ENCODE measurements at places on chromosomes 2 and 18.

DNA sequence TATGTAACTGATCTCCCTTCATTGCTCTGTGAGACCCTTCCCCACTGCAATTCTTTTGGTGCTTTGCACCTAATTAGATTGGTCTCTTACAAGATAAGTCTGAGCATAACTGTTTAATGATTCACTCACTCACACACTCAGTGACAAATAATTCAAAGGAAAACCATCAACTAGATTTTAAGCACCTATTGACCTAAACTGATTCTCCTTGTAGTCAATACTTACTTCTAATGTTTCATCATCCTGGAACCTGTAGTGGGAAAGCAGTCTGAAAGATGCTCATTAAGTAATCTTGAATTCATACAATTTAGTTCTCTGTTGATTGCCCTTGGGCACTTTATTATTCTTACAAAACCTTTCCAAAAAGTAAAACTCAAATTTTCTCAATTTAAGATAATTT is 74.3 kb upstream of the COL5A2 start:
- H3K36me3 ChIP-seq: no peaks in the 10 kb centered on the region
- DNase-seq: no peak
- H3K27ac ChIP-seq: no peak overlapping the region
- no peaks in the 10 kb centered on the region for H3K27me3 ChIP-seq
- no peak overlapping the region for H3K4me3 ChIP-seq
- no peaks in the 10 kb centered on the region for H3K4me1 ChIP-seq

GRCh38 chr2:12341920-12342319 is 374.8 kb upstream of the TRIB2 start:
- peak; percentile 5 for DNase-seq
- no peak overlapping the region for H3K4me3 ChIP-seq
- H3K27me3 ChIP-seq: no peaks in the 10 kb centered on the region
- no peak overlapping the region for H3K27ac ChIP-seq

DNA sequence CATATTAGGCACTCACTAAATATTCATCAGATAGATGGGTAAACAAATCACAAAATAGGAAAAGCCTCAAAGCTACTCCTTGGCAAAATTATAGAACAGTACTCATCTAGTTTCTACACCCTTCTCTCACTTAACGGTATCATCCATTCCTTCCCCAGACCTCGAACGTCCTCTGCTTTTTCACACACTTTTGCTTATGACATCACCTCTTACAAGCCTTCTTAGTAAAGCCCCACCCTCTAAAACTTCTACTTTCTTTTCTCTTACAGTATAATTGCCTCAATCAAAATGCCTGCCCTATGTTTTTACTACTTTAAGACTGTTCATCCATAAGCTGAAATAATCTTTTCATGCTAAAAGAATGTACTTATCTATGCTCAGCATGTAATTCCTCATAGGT is 8.1 kb downstream of the CHN1 start:
- no peaks in the 10 kb centered on the region for H3K36me3 ChIP-seq
- H3K27ac ChIP-seq: no peak overlapping the region
- H3K4me1 ChIP-seq: no peaks in the 10 kb centered on the region
- DNase-seq: no peak
- H3K4me3 ChIP-seq: no peak overlapping the region
- peaks cover 11% of the 10 kb centered on the region for H3K27me3 ChIP-seq

DNA sequence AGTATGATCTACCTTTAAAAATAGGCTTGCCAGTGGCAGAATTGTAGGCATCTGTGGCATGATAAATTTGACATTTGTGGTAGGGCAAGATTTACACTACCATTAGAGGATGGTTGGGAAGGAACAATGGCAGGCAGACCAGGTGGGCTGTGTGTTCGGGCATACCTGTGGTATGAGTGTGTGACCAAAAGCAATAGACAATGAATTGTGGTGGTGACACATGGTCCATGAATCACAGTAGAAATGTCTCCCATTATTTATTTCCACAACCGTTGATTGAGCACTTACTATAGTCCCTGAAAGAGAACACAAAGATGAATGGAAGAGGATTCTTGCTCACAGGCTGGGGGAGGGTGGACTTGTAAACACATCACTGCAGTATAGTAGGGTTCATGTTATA is 29.9 kb upstream of the RUFY4 start:
- H3K4me3 ChIP-seq: no peak overlapping the region
- H3K27ac ChIP-seq: no peak overlapping the region
- H3K27me3 ChIP-seq: peaks cover 10% of the 10 kb centered on the region
- H3K4me1 ChIP-seq: no peaks in the 10 kb centered on the region
- no peaks in the 10 kb centered on the region for H3K36me3 ChIP-seq

DNA sequence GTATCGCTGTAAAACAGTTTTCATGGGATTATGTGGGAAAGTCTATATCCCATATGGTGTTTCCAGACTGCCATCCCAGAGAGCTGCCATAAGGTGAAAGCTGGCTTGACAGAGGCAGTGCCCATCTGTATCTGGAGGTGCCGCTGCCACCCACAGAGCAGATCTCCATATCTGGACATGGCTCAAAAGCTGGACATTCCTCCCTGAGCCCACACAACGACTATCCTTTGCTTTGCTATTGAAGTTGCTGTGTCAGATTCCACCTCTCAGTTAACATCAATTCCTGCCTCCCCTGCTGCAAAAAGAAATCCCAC is 55.2 kb downstream of the RND3 start:
- no peak for DNase-seq
- no peaks in the 10 kb centered on the region for H3K36me3 ChIP-seq
- no peak overlapping the region for H3K4me3 ChIP-seq
- H3K27me3 ChIP-seq: no peaks in the 10 kb centered on the region

Data from small intestine (tissue), 16 donors.